ENCODE measurements at places on chromosomes 5 and 9.
A peak's percentile ranks its signal among the peaks of the same experiment; 100 is the strongest.

DNA sequence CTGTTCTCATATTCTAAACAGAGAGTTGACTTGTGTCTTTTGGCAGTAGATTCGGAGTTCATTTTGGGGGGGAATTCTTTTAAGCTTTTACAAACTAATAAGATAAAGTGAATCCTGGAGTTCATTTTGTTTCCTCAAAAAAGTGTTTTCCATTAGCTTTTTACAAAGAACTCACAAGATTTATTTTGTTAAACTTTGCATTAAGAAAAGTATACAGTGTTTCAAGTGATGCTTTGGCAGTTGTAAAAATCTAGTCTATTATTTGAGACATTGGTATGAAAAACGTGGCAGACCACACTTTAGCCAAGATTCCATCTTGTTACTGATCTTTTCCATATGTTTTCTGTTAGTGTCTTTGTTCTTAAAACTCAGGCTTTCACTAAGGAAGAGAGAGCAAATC is 1.2 kb upstream of the OMD start:
- DNase-seq: peak; percentile 63

GRCh38 chr9:97176206-97176605 is 131.3 kb upstream of the CCDC180 start:
- no peak for DNase-seq

DNA sequence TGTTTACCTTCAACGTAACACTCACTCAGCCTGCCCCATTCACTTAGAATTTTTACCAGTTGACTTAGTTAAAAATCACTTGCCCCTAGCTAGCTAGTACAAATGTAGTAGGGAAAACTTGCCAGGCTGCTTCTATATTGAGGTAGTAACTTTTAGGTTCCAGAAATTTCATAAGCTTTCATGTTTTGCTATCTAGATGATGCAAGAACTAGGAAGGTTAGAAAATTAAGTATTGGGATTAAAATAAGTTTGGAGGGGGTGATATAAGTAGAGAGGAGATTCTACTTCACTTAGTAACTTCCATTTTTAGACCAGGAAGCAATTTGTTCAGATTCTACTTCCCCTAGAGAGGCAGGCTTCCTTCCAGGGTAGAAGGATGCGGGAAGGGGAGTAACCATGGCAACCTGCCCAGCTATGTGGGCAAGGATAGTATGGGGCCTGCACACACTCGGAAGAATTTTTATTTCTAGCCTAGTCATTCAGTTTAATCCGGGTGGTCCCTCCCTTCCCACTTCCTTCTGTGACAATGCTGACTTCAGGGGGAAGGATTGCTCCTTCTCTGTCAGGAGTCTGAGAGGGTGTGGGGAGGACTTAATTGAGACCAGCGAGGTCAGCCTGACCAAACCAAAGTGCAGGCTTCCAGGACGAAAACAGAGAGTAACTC is 4.2 kb downstream of the DAB2 start:
- DNase-seq: peak; percentile 91

GRCh38 chr5:82987188-82987587 is 90.0 kb downstream of the TMEM167A start:
- no peak for DNase-seq

GRCh38 chr9:134913713-134914500 is 3.8 kb downstream of the FCN1 start:
- no peak for DNase-seq

- DNase-seq: no peak
Observed at GRCh38 chr5:1058083-1058945, 49.7 kb downstream of the NKD2 start.

GRCh38 chr5:111224561-111225345 is 569 bp downstream of the CAMK4 start:
- peak; percentile 34 for DNase-seq
